ENCODE measurements at places on chromosomes 3 and 15.

DNA sequence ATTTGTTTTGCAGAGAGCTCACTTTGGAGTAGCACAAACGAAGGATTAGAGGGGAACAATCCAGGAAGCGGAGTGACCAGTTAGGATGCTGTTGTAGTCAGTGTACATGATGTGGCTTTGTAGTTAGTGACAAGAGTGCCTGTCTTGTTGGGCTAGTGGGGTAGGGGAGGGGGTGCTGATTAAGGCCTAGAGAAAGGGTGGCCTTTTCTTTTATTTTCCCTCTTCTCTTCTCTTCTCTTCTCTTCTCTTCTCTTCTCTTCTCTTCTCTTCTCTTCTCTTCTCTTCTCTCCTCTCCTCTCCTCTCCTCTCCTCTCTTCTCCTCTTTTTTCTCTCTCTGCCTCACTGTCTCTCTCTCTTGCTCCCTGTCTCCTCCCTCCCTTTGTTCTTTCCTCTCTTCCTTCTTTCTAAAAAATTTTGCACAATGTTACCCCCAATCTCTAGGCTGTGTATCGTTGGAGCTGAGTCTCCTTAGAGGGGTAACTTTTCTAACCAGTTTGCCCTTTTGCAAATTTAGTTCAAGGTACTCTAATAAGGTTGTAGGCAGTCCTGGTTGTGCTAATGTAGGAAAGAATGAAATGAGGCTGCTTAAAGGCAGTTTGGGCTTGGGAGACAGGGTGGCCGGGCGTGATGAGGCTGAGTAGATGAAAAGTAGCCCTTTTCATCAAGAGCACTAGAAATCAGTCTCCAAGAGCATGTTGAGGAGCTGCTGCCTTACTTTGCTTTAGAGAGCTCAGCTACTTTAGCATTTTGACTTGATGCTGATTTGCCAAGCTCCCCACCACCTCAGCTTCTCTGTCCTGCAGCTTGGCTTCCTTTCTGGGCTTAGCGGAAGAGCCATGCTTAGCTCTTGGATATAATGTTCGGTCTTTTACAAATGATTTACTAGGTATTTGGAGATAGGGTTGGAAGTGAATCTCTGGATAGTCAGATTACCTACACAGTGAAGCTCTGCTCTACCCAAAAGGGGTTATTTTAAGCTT is 58.6 kb downstream of the SV2B start:
- DNase-seq, result no peak

DNA sequence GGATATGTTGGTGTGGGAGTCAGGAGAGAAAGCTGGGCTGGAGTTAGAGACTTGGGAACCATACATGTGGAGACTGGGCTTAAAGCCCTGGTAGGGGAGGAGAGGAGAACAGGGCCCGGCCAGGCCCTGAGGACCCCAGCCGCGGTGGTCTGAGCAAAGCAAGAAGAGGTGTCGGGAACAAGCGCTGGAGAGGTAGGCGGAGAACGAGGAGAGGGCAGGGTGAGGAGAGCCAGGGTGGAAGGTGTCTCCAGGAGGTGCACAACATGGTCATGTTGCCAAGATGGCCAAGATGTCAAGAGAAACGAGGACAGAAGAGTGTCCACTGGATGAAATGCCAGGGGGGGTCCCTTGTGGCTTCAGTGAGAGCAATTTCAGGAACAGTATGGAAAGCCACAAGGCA is 5.5 kb downstream of the CHAC1 start:
- no peak for DNase-seq

DNA sequence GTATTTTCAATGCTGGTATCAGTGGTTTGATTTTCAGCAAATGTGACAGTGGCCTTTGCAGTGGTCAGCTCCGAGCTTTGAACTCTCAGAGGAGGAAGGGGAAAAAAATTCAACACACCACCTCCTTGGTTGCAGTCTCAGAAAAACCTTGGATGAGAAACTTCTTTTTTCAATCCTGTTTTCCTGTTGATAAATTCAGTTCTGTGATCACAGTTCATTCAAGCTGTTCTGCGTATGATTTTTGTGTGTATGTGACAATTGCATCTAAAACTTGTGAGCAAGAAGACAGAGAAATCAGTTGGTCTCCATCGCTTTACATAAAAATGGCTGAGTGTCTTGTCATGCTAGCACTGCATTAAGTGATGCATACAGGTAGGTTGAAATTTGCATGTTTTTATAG is 19.2 kb downstream of the ZBTB38 start:
- DNase-seq, result no peak

DNA sequence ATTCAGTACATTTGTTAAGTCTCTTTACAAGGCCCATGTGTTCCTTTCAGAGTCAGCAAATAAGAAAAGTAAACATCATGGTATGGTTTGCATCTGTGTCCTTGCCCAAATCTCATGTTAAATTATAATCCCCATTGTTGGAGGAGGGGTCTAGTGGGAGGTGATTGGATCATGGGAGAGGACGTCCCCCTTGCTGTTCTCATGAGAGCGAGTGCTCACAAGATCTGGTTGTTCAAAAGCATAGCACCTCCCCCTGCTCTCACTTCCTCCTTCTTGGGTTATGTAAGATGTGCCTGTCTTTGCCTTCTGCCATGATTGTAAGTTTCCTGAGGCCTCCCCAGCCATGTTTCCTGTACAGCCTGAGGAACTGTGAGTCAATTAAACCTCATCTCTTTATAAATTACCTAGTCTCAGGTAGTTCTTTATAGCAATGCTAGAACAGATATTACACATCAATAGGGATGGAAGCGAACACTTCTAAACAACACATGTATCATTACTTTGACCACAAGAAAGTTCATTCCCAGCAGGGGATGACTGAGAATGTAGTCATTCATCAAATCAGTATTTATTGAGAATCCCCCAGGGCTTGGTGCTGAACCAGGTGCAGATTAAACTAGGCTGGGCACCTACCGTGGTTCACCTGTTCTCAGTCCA is 4.1 kb downstream of the EFCAB12 start:
- DNase-seq, result no peak

- no peak for DNase-seq
These were observed 200.1 kb downstream of the KCNMB2 start for GRCh38 chr3:178736300-178736699.

DNA sequence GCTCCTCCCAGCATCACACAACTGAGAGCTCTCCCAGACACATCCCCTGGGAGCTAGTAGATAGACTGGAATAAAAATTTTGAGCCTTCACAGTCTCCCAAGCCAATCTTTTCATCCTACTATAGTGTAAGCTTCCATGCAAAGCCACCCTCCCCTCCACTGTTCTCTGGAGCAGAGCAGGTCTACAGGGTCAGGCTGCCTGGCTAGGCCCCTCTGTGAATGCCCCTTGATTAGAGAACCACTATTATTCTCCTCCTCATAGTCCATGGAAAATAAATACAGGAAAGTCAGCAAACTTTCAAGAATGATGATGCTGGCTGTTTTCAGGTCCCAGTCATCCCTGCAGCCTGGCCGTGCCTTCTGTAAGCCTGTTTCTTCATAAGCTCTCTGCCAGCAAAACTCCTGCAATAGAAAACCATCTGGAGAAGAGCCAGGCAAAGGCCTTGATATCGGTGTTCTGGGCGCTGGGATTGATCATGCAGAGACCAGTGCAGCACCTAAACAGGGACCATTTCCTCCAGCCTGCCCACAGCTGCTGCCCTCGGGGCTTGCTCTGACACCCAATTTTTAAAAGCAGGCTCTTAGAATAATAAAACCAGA is 51.7 kb downstream of the CRYGS start:
- DNase-seq, result no peak

- no peak for DNase-seq
These were observed 290.5 kb downstream of the NAALADL2 start for GRCh38 chr3:175149675-175150074.

- no peak for DNase-seq
These were observed 134.6 kb upstream of the PDZRN3 start for GRCh38 chr3:73759297-73759711.

GRCh38 chr15:67564968-67565345 is 22.5 kb downstream of the MAP2K5 start:
- DNase-seq, result no peak

DNA sequence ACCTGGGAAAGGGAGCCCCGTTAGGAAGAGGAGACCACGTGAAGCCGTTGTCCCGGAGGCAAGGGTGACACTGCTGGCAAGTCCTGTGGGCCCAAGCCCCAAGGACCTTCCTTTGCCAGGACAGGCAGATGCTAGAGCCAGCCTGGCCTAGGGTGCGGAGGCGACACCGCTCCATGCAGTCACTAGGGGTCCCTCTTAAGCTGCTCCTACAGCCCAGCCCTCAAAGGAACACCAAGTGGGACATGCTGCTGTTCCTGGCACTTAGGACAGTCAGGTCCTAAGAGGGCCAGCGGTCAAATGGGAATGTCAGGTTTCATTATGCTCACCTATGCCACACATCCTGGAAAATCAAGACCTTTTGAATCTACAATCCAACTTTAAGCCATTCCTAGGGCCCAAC is 59.7 kb downstream of the RPN1 start:
- DNase-seq, result no peak

- no peak for DNase-seq
These were observed 18.5 kb upstream of the EID1 start for GRCh38 chr15:48859426-48859825.

DNA sequence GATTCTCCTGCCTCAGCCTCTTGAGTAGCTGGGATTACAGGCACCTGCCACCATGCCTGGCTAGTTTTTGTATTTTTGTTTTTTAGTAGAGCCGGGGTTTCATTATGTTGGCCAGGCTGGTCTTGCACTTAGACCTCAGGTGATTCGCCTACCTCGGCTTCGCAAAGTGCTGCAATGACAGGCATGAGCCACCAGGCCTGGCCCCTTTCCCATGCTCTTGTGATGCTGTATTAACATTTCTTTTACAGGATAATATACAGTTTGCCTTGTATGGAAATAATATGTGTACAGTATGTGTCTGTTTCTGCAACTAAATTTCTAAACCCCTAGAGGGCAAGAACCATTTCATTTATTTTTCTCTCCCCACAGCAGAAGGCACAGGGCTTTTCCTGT is 37.8 kb downstream of the SCG5 start:
- DNase-seq, result no peak

Data from globus pallidus (tissue), 1 donor.